ENCODE measurements at places on chromosomes 2 and 18.

GRCh38 chr2:124151691-124152090 lies 126.6 kb downstream of the CNTNAP5 start:
- no peaks in the 10 kb centered on the region for H3K27me3 ChIP-seq
- peaks cover 3% of the 10 kb centered on the region for H3K4me1 ChIP-seq
- H3K4me3 ChIP-seq = no peak overlapping the region

GRCh38 chr2:240601831-240602160 lies 15.3 kb downstream of the CAPN10 start:
- peaks cover 3% of the 10 kb centered on the region for H3K4me1 ChIP-seq
- no peaks in the 10 kb centered on the region for H3K36me3 ChIP-seq
- no peak overlapping the region for H3K4me3 ChIP-seq

- DNase-seq = no peak
- no peak overlapping the region for H3K27ac ChIP-seq
- H3K4me3 ChIP-seq = no peak overlapping the region
- no peaks in the 10 kb centered on the region for H3K27me3 ChIP-seq
Measured at GRCh38 chr2:25234738-25235137, 66.4 kb upstream of the POMC start.

DNA sequence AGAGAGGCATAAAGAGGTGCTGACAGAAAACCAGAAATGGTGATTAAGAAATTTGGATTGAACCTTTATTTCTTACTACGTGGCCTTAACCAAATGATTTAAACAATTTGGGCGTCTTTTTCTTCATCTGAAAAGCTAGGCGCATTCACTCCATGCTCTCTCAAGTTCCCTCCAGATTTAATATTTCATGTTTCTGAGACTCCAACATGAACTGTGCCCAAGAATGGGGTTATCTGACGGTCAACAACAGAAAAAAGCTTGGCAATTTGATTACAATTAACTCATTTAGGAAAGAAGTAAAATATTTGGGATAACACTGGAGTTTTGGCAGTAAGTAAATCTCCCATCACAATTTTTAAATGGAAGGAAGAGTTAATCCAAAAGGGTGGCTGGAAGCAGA lies 345.4 kb downstream of the ARHGAP15 start:
- H3K4me3 ChIP-seq = no peak overlapping the region
- H3K27me3 ChIP-seq = no peaks in the 10 kb centered on the region
- no peaks in the 10 kb centered on the region for H3K4me1 ChIP-seq
- no peak for DNase-seq
- H3K36me3 ChIP-seq = no peaks in the 10 kb centered on the region

DNA sequence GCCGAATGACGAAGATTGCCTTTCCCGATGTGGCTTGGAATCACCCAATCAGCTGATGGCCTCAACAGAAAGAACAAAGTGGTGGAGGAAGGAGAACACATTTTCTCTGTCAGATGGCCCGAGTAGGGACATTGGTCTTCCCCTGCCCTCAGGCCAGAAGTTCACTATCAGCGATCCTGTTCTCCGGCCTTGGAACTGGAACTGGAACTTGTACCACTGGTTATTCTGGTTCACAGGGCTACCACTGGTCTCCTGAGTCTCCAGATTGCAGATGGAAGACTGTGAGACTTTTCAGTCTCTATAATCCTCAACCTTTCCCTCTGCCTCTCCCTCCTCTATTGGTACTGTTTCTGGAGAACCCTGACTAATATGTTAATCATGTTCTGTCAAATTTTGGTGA lies 180.4 kb downstream of the ANKRD30B start:
- no peak for DNase-seq
- H3K4me3 ChIP-seq = no peak overlapping the region
- no peaks in the 10 kb centered on the region for H3K27me3 ChIP-seq
- no peaks in the 10 kb centered on the region for H3K36me3 ChIP-seq
- H3K4me1 ChIP-seq = no peaks in the 10 kb centered on the region

GRCh38 chr2:65826567-65826966 lies 394.2 kb upstream of the SPRED2 start:
- H3K36me3 ChIP-seq = no peaks in the 10 kb centered on the region
- no peaks in the 10 kb centered on the region for H3K4me1 ChIP-seq
- no peak for DNase-seq

DNA sequence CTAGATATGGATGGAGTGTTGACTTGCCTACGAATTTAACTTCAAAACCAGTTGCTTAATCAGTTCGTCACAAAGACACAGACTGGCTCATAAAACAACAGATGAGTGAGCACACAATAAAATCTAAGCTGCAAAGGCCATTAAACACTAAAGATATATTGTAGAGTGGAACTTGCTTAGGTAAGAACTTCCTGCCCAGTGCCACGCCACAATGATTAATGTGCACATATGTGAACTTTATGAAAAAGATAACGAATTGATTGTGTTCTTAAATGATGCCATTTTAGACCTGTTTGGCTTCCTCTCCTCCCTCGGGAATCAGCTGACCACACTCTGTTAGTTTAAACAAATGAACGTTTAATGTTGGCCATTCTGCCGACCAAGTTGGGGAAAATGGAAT lies 2031.3 kb upstream of the CELF4 start:
- H3K27ac ChIP-seq = no peak overlapping the region
- no peak for DNase-seq
- no peak overlapping the region for H3K4me3 ChIP-seq
- no peaks in the 10 kb centered on the region for H3K36me3 ChIP-seq

GRCh38 chr2:83915381-83915780 lies 543.7 kb downstream of the SUCLG1 start:
- H3K27ac ChIP-seq = no peak overlapping the region
- H3K4me1 ChIP-seq = no peaks in the 10 kb centered on the region
- H3K4me3 ChIP-seq = no peak overlapping the region
- H3K27me3 ChIP-seq = no peaks in the 10 kb centered on the region
- no peaks in the 10 kb centered on the region for H3K36me3 ChIP-seq

DNA sequence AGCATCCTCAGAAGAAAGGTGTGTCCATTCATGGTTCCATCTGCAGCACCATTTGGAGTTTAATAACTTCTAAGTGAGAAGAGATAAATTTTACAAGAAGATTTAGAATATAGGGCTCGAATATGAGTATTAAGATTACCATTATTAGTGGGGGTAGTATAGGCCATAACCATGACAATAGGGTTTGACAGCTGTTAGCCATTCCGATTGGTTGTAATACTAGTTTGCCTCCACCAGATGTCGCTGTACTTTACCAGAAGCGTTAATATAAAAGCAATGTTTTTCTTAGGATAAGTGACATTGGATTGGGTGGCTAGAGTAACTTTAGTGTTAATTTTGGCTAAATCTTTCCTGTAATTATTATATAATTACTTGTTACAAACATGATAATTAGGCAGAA lies 107.5 kb upstream of the SRD5A2 start:
- no peak overlapping the region for H3K4me3 ChIP-seq
- H3K27me3 ChIP-seq = no peaks in the 10 kb centered on the region
- H3K36me3 ChIP-seq = no peaks in the 10 kb centered on the region

DNA sequence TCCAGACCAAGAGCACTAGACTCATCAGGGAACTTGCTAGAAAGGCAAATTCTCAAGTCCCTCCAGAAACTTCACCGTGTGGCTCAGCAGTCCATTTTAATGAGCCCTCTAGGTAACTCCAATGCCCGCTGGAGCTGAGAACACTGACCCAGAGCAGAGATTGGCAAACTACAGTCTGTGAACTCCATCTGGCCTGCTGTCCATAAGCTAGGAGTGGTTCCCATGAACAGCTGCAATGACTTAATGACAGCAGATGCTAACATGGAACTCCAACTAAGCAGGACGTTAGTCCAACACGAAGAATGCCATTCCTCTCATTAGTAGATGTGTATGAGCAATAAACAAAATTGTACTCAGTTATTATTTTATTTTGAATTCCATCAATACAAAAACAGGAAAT lies 371.9 kb downstream of the STK39 start:
- no peaks in the 10 kb centered on the region for H3K27me3 ChIP-seq
- no peak overlapping the region for H3K27ac ChIP-seq
- H3K4me1 ChIP-seq = no peaks in the 10 kb centered on the region
- no peak for DNase-seq
- H3K4me3 ChIP-seq = no peak overlapping the region

DNA sequence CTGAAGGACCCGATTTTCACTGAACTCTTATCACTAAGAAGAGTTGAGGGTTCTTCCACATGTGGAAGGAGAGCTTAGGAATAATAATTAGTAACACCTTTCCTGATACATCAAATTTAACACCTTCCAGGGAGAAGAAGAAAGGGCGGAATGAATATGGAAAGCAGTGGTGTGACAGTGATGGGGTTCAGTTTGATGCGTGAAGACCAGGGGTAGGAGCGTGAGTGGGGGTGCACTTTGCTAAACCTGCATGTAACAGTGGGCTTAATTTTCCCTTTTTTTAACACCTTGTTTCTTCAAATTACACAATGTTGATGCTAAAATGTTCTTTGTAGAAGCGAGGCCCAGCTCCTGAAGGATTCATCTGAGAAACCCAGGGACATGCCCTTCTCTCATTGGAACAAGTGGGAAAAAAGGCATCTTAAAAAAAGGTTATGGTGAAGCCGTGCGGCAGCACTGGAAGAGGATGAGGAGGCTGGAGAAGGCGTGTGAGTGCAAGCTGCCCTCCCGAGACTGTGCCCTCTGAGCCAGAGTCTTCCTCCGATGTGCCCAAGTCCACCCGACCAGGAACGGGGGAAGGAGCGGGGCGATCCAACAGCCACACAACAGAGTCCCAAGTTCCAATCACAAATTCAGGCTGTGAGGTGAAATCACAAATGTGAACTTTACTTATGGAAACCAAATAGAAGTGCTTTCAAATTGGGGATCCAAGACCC lies 80.8 kb downstream of the MBP start:
- no peaks in the 10 kb centered on the region for H3K36me3 ChIP-seq
- H3K27me3 ChIP-seq = no peaks in the 10 kb centered on the region

DNA sequence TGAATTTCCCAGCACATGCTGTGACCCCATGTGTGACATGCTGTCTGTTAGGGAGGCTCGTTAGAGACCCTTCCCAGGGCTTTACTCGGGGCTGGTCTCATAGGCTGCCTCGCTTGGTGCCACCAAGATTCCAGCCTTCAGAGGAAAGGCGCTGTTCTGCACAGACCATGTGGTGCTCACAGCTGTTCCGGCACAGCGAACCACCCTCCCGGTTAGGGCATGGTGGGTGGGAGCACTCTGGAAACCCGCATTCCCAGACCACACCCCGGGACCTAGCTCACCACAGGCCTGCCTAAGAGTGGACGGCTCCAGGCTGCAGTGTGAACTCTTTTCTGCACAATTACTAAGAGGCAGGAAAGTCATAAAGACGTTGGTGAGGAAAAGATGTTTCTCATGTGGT lies 112.0 kb downstream of the MBP start:
- no peak overlapping the region for H3K27ac ChIP-seq
- no peak overlapping the region for H3K4me3 ChIP-seq
- no peaks in the 10 kb centered on the region for H3K27me3 ChIP-seq
- DNase-seq = no peak

DNA sequence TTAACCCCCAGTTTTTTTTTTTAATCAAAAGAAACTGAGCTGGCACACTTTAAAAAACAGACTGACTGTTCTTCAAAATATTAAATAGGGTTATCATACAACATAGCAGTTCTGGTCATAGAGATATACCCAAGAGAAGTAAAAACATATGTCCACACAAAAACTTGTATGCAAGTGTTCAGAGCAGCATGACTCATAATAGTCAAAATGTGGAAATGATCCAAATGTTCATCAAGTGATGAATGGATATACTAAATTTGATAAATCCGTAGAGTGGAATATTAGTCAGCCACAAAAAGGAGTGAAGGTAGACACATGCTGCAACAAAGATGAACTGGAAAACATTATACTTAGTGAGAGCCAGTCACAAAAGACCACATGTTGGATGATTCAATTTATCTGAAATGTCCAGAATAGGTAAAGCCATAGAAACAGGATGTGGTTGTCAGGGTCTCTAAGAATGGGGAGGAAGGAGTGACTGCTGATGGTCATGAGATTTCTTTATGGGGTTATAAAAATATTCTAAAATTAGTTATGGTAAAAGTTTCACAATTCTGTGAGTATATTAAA lies 5.1 kb downstream of the SMIM21 start:
- H3K27me3 ChIP-seq = no peaks in the 10 kb centered on the region
- no peaks in the 10 kb centered on the region for H3K4me1 ChIP-seq
- no peak overlapping the region for H3K27ac ChIP-seq

Measured in cardiac muscle cell (in vitro differentiated cells and primary cell).